ENCODE measurements at places on chromosomes 3 and 15. TPM values are rescaled to one million over a fixed set of nuclear protein-coding genes. Genes with fewer than 3 reads are reported as not detected.

PYGO1 gene
- total RNA-seq, result 10.6 TPM

SCAMP5 gene
- total RNA-seq, result 0.44 TPM

MORC1 gene
- not detected for total RNA-seq

SKOR1 gene
- 0.12 TPM for total RNA-seq

KCNMB3 gene
- total RNA-seq, result 1.5 TPM

TRIM59 gene
- 30.2 TPM for total RNA-seq

MRPS11 gene
- total RNA-seq, result 31.5 TPM

PLXNA1 gene
- 64.7 TPM for total RNA-seq

U2SURP gene
- total RNA-seq, result 90.1 TPM

ECE2 gene
- not detected for total RNA-seq

LRRN1 gene
- total RNA-seq, result not detected

CYP19A1 gene
- total RNA-seq, result 0.12 TPM

CDHR4 gene
- 0.12 TPM for total RNA-seq

CEP152 gene
- 19.9 TPM for total RNA-seq

PP2D1 gene
- not detected for total RNA-seq

LINGO1 gene
- not detected for total RNA-seq

NTRK3 gene
- under 0.01 TPM for total RNA-seq

DPPA2 gene
- total RNA-seq, result not detected

SUCNR1 gene
- total RNA-seq, result not detected

COL7A1 gene
- total RNA-seq, result 46.3 TPM

TGM4 gene
- not detected for total RNA-seq

NUP210 gene
- 1.9 TPM for total RNA-seq

RCCD1 gene
- 18.3 TPM for total RNA-seq

TERC gene
- 759 TPM for total RNA-seq

CPNE9 gene
- not detected for total RNA-seq

CCR9 gene
- not detected for total RNA-seq

NPAP1 gene
- total RNA-seq, result not detected

DUOXA2 gene
- total RNA-seq, result not detected

SEMA5B gene
- not detected for total RNA-seq

PRICKLE2 gene
- 28.5 TPM for total RNA-seq

ESYT3 gene
- total RNA-seq, result 6.5 TPM

LTK gene
- 0.37 TPM for total RNA-seq

RASL12 gene
- total RNA-seq, result 4.1 TPM

ACTC1 gene
- not detected for total RNA-seq

DLEC1 gene
- 0.12 TPM for total RNA-seq

FOXL2NB gene
- total RNA-seq, result 10.4 TPM

CCDC54 gene
- total RNA-seq, result not detected

ACKR4 gene
- total RNA-seq, result 1.5 TPM

B2M gene
- 2,006 TPM for total RNA-seq

STAB1 gene
- total RNA-seq, result 0.62 TPM

KY gene
- 1.1 TPM for total RNA-seq

C3orf49 gene
- not detected for total RNA-seq

TMEM207 gene
- not detected for total RNA-seq

COPB2 gene
- total RNA-seq, result 322 TPM

Data from uterine smooth muscle cell (primary cell).